Ammon's horn (tissue), 1 donor: ENCODE measurements at places on chromosomes 3 and 15.

DNA sequence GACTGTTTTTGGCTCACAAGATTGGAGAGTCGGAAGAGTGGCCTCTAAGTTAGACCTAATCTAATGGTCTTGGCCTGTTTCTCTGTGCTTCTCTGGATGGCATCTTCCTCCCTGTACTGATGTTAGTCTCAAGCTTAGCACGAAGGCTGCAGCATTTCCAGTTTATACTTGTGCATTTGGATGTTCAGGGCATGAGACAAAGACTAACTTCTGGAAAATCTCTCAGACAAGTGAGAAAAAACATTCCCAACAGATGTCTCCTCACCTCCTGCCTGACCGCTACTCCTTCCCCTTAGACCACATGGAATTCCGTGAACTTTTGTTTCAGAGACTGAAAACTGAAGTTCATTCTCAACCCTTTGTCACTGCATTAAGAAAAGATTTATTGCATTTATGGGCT, 410.8 kb upstream of the MCTP2 start:
- no peak for DNase-seq

- no peak for DNase-seq
These were observed 60.5 kb downstream of the SPTSSB start for GRCh38 chr3:161310649-161311423.

GRCh38 chr3:14852717-14853116, 34.0 kb downstream of the FGD5 start:
- no peak for DNase-seq

DNA sequence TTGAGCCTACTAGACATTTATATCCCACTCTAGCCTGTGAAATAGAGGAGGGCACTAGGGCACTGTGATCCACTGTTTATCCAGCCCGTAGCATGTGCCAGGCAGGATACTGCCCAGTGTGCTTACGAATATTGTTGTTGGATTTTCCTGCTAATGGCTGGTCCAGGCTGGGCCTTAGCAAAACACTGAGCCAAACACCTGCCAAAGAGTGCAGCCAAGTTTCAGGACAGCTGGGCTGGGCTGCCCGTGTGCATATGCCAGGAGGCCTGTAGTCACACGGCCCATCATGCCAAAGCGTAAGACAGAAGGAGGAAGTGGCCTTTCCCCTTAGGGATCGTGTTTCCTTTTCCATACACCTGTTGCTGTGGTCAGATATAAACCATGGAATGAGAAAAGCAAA, 54.5 kb upstream of the ABHD10 start:
- no peak for DNase-seq

DNA sequence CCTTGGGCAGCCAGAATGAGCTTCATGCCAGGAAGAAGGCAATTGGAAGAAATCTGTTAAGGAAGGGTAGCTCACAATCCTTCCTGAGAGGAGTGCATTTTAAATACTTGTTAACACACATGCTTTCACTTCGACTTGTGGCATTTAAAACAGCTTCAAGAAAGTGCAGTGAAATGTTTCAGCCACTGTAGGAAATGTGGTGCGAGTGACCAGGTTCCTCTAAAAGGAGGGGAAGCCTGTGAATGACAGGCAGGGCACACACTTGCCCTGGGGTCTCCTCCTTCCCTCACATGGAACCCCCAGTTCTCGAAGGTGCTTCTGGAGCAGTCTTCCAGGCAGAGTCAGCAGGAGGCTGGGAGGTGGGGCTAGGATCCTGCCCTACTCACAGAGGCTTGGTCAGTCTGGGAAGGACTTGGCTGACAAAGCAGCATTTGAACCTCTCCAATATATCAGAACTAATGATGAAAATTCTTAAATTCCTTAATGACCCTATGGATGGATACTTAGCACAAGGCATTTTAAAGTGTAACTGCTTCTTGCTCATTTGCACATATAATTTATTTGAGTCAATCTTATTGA, 358.6 kb downstream of the CHST2 start:
- no peak for DNase-seq

GRCh38 chr3:143843587-143843986, 4.7 kb downstream of the SLC9A9 start:
- DNase-seq, result no peak

DNA sequence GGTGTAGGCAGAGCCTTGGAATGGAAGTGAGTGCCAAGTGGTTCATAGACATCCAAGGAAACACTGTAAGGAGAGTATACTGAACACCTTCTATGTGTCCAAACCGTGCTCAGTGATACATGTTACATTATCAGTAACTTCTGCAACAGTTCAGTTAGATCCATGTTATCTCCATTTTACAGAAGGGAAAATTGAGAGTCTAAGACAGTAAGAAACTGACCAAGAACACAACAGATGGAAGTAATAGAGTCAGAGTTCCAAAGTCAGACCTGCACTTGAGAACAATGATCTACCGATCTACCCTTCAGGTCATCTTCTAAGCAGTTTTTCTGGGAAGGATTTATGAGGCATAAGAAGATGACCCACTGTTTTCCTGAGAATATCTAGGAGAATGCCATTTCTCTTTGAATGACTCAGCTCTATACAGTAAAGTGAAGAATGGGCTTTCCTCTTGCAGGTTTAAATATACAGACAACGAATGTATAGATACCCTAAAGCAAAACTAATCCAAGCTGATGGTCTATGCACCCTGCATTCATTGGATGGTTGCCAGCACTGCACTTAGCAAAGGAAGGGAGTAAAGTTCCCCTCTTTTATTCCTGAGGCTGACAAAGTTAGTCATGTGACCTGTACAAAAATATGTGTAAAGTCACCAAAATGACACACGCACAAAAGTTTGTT, 604.1 kb upstream of the MDFIC2 start:
- no peak for DNase-seq

DNA sequence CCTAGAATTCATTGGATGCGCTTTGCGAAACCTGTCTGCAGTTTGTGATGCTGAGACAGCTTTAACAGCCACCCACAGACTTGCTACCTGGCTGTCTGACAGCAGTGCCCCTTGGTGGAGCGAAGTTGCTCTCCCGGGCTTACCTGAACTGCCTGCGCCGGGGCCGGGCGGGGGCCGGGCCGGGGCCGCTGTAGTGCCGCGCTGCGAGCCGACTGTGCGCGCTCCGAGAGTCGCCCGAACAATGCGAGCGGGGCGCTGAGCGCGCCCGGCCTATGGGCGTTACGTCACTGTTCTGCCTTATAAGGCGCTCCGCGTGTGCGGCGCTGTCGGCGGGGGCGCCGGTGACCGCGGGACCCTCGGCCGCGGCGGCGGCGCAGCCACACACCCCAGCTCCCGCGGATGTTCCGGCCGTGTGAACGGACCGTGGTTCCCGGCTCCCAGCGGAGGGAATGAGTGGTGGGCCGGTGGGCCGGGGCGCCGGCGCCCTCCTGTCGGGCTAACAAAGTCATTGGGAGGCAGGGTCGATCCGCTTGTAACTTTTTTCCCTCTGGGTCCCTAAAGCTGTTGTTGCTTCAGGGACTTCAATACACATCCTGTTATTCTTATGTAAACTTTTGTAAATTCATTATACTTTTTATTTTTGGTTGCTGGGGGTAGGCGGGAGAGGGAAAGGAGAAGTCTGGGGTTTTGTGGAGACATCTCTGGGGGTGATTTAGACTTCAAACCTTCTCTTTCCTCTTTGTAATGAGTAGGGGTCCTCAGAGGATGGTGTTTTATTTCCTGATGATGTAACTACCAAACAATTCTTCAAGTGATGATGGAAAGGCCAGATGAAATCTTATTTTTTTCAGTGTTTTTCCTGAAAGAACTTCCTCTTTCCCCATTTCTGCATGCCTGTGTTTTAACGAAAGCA, 58.5 kb downstream of the CMSS1 start:
- DNase-seq, result peak; percentile 78

DNA sequence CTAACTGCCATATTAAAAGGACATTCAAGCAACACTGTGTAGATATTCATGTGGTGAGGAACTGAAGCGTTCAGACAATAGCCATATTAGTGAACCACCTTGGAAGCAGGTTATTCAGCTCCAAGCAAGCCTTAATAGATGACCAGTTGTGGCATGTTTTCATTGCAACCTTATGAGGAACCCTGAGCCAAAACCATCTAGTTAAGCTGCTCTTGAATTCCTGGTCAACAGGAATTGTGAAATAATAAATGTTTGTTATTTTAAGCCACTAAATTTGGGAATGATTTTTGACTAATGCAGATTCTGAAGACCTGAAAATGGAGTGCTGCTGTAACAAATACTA, 73.0 kb downstream of the SPRED1 start:
- no peak for DNase-seq

- DNase-seq, result no peak
These were observed 148.1 kb downstream of the KLHL25 start for GRCh38 chr15:85646538-85647091.

GRCh38 chr3:30354513-30354912, 251.9 kb upstream of the TGFBR2 start:
- no peak for DNase-seq

- DNase-seq, result no peak
These were observed 69.2 kb downstream of the ISG20 start for GRCh38 chr15:88707771-88708654.
